DMS153 (cell line): ENCODE measurements at places on chromosomes 2 and 18.
A peak's percentile ranks its signal among the peaks of the same experiment; 100 is the strongest.

DNA sequence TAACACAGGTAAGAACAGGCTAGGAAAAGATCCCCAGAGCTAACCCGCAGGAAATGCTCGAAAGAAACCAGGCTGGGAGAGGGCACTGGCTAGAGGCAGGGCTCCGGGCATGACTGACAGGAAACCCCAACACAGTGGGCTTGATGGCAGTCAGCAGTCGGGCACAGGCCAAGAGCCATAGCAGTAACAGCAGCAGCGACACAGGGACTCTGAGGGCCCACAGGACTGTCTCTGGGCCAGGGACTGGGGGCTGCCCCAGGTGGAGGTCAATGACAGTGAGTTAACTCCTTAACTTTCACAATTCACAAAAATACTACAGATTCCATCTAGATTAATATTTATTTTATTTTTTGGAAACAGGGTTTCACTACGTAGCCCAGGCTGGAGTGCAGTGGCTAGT, 37.3 kb upstream of the ASPRV1 start:
- no peak for DNase-seq

DNA sequence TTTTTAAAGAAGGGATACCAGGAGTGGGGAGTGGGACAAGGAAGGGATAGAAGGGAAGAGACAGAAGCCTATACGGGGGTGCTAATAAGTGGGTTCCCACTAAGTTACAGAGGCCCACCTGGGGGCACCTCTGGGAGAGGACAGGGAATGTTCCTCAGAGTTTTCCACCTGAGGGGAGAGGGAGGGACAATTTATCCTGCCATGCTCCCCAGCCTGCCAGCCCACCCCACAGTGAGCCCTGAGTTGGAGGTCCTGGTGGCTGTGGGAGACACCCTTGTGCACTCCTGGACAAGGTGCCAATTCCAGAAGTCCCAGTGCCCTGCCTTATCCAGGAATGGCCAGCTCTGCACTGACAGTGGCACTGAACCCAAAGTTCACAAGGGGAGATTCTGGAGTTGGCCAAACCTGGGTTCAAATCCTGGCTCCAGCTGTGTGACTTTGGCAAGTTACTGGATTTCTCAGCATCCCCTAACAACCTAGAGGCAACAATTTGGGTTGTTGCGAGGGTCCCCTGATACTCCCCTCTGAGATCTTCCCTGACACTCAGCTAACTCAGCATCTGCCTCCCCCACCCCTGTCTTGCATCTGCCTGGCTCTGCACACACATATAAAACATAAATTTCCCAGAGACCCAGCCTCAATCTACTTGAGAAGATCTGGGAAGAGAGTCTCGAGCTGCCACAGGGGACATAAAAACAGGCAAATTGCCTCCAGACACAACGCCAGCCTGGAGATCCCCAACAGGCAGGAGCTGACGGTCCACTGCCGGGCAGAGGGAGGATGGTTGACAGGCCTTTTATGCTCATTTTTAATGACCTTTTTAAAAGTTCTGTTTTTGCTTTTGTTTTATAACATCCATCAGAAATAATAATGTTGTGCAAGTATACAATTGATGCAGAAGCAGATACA, 98.7 kb upstream of the ST3GAL5 start:
- no peak for DNase-seq

DNA sequence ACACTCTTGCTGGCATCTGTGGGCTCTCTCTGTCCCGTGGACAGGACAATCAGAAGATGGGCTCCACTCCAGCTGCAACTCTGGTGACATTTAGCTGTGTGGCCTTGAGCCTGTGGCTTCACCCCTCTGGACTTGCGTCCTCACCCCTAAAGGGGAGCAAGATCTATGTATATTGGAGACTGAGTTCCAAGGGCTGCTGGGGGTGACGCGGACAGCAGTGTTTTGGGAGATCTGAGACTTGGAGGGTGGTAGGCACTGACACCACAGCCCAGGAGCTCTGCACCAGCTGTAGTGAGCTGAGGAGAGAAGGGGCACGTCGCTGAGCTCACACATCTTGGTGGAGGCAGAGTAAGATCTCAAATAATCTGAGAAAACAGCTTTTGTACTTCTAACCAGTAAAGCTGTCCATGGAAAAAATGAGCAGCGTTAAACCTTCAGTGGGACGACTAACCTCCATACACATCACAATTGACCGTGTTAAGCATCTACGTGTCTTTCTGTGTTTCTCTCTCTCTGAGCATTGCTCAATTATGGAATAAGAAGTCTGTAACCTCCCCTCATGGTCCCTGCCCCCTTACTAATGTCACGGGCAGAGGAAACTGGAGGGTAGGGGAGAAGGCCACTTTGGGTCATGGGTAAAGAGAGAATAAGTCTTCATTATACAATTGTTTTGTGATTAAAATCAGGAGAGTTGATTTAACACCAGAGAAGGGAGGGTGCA, 85.8 kb downstream of the SH3RF3 start:
- no peak for DNase-seq

DNA sequence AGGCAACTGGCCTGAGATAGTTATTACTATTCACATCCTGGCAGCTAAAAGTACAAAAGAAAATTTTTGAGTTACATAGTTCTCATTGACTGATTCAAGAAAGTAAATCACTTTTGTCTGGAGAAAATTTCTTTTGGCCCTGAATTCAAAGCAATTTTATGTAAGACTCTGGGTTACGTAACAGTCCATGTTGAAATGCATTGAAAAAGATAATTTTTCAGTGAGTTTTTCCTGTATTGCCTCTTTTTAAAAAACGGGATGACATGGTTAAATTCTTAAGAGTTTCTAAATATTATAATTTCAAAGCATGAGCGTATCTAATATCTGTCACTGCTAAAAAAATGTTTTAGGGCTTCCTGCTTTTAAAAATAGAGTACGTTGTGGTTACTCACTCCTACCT, 72.7 kb downstream of the ANKRD12 start:
- no peak for DNase-seq

DNA sequence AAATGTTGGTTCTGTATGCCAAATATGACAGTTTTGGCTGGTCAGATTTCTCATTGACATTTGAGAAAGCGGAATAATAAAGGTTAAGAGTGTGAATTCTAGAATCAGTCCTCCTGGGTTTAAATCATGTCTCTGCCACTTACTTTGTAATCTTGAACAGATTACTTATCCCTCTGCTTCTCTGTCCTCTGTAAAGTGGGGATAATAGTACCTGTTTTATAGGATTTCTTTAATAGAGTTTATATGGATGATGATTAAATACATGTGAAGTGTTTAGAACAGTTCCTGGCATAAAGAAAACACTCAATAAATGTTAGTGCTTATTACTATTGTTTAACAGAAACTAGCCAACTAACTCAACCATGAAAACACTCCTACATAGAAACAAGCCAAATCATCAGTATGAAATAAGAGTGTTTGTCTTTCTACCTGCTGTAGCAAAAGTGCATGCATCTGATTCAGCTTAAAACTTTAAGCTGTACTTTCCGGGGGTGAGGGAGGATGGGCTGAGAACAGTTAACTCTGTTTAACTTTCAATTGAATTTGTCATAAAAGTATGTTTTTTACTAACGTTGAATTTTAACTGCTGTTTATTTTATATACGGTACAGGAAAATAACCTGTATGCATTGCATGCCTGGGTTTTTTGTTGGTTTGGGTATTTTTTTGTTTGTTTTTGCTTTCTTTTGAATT, 6.8 kb downstream of the HTR2B start:
- DNase-seq = no peak

GRCh38 chr2:23330214-23330613, 54.8 kb upstream of the KLHL29 start:
- no peak for DNase-seq

GRCh38 chr2:85355073-85355410, 473 bp downstream of the ELMOD3 start:
- no peak for DNase-seq

GRCh38 chr2:18520451-18521425, 39.7 kb downstream of the RDH14 start:
- peak; percentile 65 for DNase-seq

DNA sequence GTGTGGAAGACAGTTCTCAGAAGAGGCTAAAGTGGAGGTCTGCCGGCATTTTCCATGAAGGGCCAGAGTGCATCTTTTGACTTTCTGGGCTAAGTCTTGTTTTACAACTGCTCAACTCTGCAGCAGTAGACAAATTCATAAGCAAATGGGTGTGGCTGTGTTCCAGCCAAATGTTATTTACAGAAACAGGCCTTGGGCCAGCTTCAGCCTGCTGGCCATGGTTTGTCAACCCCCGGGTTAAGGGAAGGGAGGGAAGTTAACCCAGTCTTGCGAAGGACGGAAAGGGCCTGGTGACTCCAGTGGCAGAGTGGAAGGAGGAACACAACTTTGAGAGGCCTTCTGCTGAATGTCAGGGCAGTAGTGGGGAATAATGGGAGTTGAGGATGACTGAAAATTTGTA, 34.3 kb upstream of the NCKAP5 start:
- DNase-seq = no peak

DNA sequence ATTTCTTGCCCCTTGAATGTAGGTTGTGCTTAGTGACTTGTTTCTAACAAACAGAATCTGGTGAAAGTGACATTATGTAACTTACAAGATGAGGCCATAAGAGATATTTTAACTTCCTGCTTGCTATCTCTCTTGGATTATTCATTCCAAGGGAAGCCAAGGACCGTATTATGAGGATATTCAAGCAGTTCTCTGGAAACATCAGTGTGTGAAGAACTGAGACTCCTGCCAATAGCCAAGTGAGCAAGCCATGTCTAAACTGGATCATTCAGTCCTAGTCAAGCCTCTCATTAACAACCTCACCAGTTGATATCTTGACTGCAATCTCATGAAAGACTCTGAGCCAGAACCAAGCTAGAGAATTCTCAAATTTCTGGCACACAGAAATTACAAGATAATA, 765.1 kb upstream of the SLC8A1 start:
- DNase-seq = no peak

GRCh38 chr18:61199171-61199848, 133.9 kb upstream of the CDH20 start:
- DNase-seq = no peak
